Stimulated activated CD4-positive, alpha-beta T cell treated with anti-CD3 and anti-CD28 coated beads, Interleukin-1b, Interleukin-23, amount 100 ng/mL, for 1 hour (primary cell): ENCODE measurements at places on chromosomes 1 and 21.

- no peak for DNase-seq
Observed at GRCh38 chr1:27339213-27339612, 2.6 kb upstream of the SYTL1 start.

- DNase-seq: no peak
Observed at GRCh38 chr1:92343061-92343460, 44.2 kb downstream of the RPAP2 start.

- no peak for DNase-seq
Observed at GRCh38 chr1:59885160-59885832, 41.3 kb downstream of the CYP2J2 start.

- DNase-seq: no peak
Observed at GRCh38 chr1:37274486-37274885, 199.9 kb upstream of the ZC3H12A start.

DNA sequence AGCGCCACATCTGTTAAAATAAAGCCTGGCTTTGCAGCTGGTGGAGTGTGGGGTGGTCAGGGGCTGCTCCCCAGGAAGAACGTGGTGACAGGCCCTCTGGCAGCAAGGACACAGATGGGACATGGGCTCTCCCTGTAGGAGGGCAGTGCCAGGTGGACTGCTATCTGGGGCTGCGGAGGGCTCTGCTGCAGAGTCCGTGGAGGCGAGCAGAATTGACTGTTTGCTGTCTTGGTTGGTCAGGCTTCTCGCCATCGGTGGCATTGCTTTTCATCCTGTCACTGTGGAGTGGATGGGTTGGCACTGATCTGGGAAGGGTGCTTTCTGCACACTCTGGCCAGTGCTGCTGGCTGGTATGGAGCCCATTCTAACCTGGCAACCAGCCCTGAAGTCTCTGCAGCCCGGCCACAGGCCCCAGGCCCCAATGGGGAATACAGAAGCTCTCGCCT, 103.0 kb downstream of the LAMC2 start:
- DNase-seq: no peak

DNA sequence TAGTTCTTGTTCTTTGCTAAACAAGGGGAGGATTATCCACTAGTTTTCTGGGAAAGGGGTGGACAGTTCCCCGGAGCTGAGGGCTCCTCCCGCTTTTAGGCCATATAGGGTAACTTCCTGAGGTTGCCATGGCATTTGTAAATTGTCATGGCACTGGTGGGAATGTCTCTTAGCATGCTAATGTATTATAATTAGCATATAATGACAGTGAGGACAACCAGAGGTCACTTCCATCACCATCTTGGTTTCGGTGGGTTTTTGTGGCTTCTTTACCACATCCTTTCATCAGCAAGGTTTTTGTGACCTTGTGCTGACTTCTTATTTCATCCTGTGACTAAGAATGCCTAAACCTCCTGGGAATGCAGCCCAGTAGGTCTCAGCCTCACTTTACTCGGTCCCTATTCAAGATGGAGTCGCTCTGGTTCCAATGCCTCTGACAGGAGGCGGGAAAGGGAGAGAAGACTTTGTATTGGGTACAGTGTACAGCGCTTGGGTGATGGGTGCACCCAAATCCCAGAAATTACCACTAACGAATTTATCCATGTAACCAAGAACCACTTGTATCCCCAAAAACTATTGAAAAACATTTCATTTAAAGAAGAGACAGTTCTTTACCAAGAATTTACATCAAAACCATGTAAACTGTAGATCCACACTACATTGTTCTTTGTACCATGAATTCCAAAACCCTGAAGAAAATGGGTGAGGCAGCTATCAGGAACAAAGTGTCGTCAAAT, 8.7 kb upstream of the SLC2A5 start:
- no peak for DNase-seq

DNA sequence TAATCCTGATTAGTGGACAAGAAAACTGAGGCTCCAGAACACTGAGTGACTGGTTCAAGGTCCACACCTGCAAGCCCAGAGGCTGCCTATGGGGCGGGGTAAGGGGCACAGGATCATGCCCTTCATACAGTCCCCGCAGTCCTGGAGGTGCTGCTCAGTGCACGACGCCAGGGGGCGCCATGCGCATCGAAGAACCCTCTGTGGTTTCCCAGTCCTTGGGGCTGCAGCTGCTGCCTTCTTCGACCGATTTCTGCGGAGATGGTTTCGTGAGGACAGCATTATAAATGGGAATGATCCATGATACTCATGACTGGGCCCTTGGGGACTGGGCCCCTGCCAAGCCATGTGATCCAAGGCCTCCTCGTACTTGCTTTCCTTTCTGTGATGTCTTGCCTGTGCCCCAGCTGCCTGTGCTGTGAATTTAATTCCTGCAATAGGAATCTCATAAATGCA, 37.1 kb upstream of the ARHGEF10L start:
- DNase-seq: no peak

DNA sequence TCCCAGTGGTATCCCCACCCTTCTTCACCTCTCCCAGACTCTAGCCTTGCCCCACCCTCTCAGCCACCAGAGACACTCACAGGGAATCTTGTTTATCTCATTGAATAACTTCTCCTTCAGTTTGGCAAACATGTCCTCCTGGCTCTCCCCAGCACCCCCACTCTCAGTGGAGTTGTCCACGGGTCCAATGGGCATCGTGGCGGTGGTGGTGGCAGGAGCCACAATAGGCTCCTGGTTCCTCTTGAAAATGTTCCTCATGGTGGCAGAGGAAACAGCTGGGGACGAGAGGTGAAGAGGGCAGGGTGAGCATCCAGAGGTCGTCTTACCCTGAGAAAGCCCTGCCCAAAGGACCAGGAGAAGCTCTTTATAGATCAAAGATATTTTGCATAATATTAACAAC, 104.7 kb downstream of the SYT2 start:
- DNase-seq: no peak

DNA sequence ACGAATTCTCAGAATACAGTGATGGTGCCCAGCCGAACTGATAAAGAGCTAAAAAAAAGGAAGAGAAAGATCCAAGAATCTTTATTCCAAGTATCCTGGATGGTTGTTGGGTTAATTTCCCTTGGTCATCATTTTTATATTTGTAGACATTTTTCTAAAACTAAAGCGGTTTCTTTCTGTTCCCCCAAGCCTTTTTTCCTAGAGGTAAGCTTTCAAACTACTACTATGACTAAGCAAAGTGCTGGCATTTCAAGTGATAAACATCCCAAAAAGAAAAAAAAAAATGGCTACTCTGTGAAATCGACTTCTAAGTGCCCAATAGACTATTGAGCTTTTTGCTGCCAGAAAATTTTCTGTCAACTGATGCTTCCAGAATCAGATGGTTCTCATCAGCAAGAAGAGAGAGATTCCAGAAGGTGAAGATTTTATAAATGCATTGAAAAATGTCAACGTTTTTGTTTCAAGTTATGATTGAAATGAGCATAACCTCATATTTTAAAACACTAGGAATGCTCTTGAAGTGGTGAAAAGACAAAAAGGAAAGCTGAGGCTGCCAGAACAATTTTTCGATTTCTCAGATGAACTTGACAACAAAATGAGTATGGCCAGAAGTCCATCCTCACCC, 96.1 kb upstream of the ZC3H11B start:
- DNase-seq: no peak

DNA sequence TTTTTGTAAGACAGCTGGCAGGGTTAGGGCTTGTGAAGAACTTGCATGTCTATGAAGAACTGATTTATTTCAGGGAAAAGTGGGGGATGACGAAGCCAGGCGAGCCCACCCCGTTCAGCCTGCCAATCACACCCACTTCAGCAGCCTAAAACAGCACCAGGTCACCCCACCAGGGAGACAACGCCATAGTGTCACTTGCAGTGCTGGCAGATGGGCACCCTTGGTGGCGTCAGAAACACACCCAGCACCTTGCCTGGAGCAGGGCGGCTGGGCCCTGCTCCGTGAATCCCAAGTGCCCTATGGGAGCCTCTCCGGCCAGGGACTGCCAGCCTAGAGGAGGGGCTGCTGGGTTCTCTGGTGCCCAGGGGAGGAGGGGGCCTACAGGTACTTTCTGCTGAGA, 5.0 kb upstream of the NADK start:
- DNase-seq: no peak

DNA sequence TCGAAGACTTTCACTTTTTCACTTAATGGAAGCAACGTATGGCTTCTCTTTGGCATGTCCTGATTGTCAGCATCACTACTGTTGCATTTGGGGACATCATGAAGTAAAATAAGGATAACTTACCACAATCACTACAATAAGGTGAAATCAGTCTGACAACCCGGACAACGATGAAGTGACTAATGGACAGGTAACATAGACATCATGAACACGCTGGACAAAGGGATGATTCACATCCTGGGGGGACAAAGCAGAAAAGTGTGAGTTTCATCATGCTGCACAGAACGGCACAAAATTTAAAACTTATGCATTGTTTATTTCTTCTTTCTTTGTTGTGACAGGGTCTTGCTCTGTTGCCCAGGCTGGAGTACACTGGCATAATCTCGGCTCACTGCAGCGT, 53.9 kb downstream of the FH start:
- no peak for DNase-seq

DNA sequence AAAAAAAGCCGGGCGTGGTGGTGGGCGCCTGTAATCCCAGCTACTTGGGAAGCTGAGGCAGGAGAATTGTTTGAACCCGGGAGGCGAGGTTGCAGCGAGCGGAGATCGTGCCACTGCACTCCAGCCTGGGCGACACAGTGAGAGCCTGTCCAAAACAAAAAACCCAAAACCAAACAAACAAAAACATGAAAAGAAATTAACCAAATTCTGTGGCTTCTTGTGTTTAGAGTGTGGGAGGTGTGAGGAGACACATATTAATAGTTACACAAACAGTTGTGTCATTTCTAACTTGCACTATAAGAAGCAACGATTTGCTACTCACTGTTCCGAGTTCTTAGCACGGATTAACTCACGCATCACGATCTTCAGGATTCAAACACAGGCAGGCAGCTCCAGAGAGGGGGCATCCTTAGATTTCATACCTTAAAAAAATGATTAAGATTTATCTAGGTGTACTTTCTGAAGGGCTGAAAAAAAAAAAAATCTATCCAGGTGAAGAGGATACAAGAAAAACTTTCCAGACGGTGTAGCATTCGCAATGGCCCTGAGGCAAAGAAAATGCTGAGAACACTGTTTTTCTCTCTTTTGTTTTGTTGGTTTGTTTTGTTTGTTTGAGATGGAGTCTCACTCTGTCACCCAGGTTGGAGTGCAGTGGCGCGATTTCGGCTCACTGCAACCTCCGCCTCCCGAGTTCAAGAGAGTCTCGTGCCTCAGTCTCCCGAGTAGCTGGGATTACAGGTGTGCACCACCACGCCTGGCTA, 713 bp upstream of the HMGCL start:
- no peak for DNase-seq

GRCh38 chr1:165306543-165307434, 49.7 kb downstream of the LMX1A start:
- no peak for DNase-seq

DNA sequence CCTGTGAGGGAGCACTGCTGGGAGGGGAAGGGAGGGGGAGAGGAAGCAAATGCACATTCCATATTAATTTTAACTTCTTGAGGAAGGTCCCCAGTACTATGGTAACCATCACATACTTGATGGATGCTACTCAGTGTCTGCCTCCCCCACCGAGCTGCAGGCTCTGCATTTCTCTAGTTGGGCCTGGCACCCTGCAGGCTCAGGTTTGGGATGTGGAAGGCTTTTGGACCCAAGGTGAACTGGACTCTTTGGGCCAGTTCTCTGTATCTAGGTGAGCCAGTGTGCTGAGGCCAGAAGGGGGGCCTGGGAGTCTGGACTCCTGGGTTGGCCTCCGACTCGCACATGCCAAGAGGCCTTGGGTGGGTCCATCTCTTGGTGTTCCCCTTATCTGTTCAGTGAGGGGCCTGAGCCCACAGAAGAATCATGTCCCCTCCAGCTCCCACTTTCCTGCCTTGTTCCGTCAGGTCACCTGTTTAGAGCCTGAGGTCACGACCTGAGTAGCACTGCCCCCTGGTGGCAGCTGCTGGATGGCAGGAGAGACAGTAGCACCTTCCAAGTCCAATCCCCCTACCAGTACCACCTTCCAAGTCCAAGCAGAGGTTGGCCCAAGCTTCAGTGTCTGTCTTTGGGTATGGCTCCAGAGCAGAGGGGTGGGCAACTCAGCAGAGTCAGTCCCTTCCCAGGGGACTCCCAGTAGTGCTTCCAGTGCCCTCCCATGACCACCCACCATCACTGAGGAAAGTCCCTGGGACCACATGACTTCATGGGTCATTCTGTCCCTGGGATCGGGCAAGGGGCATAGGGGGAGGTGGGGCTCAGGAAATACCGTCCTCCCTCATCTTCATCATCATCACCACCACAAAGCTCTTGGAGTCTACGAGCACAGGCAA, 241.8 kb downstream of the TRABD2B start:
- no peak for DNase-seq

GRCh38 chr21:14491269-14491681, 54.8 kb downstream of the SAMSN1 start:
- DNase-seq: no peak

DNA sequence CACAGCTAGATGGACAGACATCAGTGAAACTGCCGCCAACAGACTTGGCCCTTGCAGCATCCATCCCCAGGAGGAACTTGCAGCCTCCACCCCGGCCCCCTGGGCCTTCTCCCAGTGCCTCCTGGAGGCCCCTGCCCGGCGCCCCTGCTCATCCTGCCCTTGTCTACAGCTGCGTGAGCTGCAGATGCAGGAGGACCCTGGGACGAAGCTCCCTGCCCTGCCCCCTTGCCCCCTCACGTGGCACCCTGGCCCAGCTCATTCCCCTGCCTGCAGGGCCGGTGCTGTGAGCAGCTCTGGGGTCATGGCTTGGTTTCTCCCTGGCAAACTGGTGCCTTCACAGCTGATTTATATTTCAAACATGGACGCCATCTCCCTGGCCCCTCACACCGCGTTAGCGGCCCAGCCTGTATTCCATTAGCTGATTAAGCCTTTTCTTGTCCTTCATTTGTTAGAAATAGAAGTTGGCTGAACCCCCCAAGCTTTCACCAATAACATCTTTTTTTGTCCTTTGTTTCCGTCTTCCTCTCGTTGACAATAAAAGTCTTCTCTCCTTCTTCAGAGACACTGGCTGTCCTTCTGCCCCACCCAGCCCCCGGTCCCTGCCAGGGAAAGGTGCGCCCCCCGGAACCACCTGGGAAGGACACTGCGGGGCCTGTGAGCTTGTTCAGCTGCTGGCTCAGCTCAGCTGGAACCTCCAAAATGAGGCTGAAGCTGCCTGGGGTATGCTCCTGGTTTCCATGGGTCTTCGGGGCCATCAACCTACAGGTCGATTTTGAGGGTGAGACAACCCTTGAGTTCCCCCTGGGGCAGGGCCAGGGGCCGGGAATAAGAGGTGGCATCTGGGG, 34.0 kb upstream of the SLC19A1 start:
- DNase-seq: no peak

- no peak for DNase-seq
Observed at GRCh38 chr21:16536643-16537434, 807.1 kb downstream of the USP25 start.

DNA sequence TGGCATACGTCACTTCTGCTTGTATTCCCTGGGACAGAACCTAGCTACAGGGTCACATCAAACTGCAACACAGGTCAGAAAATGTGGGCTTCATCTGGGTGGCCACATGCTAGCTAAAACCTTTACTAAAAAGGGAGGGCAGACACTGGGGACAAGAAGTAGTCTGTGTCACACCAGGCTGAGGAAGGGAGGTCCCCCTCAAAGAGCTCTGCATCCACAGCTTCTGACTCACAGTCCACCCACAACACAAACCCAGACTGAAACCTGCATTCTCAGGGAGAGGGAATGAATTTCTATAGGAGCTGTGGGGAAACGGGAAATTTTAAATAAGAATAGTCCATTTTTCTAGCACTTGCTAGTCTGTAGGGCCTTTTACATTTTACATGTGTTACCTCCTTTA, 16.2 kb downstream of the OLIG2 start:
- DNase-seq: no peak
